T-helper 1 cell (primary cell): ENCODE measurements at places on chromosomes 4 and X.

GRCh38 chr4:7941111-7941964, 1.7 kb upstream of the AFAP1 start:
- DNase-seq: no peak

- no peak for DNase-seq
Observed at GRCh38 chr4:19791422-19792123, 460.1 kb upstream of the SLIT2 start.

DNA sequence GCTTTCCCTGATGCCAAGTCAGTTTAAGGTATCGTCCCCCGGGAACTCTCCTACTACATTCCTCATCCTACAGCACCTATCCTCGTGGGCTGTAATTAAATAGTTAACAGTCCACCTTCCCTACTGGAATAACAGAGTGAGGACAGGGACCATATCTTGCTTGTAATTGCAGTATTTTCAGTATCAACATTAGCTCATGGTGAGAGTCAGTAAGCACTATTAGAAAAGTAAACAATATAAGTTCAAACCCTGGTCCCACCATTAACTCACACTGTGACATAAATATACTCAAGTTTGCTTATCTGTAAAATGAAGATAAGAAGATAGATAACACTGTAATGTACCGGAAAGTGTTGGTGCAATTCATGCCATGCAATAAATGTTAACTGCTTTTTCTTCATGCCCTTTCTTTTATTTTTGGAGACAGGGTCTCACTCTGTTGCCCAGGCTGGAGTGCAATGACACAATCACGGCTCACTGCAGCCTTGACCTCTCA, 61.3 kb downstream of the SH3RF1 start:
- no peak for DNase-seq

DNA sequence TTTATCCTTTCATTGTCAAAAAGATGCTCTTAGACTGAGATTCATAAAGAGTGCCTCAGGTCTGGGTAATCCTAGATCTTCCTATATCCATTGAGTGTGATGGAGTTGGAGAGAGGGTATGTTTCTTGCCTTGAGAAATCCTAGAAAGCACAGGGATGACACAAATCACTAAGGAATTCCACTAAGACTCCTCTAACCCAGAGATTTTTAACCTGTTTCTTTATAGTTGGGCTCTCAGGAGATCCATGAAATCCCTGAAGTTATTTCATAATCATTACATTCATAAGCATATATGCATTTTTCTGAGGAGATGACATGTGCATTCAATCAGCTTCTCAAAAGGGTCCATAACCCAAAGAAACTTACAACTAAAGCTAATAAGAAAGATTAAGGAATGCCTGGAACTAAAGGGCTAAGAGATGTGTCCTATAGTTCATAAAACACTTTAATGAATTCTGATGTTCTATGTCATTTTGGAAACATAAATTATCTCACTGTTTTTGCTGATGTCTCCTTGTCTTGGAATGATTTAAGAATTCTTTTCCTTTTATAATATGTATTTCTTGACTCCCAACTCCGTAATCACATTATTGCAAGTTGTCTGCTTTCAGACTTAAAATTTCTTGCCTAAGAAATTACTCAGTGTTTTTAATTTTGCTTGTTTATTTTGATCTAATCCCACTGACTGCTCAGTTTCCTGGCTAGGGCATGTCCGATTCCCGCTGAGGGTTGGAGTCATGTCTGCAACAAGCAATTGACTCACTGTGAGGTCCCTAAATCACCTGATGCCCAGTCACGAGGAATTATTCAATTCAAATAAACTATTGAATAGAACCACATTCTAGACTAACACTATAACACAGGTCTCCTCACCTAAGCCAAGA, 2.8 kb upstream of the AMTN start:
- no peak for DNase-seq

GRCh38 chrX:56728752-56729151, 291 bp upstream of the NBDY start:
- DNase-seq: no peak

DNA sequence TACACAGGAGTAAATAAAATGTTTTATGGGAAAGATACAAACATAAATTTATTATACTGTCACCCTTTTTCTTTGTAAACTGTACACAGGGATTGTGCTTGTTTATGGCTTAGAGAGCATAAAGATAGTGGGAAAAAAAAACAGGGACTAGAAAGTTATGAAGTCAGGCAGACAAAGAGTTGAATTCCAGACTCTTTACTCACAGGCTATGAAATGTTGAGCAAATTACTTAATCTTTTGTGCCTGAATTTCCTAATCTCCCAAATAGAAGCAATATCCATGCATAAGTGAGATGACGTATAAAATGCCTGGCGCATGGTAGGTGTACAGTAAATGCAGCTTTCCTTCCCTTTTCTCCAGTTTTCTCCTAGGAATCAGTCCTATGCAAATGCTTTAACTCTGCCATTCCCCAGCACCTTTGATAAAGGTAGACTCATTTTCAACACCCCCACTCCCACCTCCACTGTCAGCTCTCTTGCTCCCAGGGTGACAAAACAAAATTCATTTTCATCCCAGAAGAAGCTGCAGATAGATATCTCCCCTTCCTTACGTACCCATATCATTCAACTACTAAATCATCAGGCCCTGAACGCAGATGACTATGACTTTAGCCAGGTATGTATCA, 44.5 kb upstream of the BTC start:
- DNase-seq: no peak

DNA sequence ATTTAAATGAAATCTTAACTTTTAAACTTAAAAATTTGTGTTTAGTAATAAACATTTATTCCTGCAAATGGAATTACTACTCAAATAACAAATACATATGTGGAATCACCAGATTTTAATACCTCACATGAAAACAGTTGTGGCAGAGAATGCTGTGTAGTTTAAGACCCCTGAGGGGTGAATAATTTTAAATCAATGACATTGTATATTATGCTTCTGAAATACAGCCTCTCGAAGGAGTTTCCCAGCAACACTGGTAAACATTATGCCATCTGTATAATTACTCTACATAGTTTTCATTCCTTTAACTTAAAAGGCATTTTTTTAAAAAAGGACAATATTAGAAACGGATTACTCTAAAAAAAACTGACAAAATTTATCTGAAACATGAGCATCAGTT, 2313.3 kb downstream of the ARAP2 start:
- no peak for DNase-seq

- DNase-seq: no peak
Observed at GRCh38 chr4:36330796-36331195, 49.4 kb downstream of the DTHD1 start.

- DNase-seq: no peak
Observed at GRCh38 chrX:10525381-10526120, 94.8 kb downstream of the MID1 start.

DNA sequence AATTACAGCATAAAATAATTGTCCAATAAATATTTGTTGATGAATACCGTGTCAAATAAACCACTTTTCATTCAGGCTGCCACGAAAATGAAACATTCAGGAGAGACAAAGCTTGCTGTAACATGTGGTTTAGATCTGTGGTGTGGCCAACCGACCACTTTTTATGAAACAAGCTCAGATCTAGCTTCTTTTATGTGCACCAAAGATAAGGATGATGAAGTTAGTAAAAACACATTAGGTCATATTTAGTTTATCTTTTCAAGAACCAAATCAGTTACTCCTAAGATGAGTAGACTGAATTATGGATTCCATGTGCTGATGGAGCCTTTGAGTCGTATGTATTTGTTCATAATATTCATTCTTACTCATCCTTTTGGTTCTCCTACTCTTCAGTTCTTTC, 35.8 kb downstream of the STOX2 start:
- DNase-seq: no peak

DNA sequence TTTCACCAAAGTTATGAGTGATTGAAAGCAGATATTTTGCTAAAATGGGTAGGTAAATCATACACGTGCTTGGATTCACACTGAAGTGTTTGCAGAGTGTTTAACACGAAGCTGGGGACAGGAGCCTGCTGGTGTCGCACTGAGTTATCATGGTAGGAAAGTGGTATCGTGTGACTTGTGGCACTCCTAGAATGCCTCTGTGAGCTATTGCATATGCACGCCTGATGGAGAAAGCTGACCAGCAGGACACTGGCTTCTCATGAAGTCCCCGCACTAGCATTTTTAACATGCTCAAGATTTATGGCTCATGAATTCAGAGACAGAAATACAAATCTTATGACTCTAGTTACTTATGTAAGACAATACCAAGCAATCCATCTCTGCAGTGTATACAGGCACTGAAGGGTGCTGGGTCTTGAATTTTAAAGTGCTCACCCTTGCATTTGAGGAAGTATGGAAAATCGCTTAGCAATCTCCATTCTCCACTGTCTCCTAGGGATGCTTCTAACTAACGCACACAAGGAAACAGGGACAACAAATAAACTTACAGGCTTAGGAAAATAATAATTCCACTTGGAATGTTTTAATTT, 19.8 kb downstream of the VCX3B start:
- DNase-seq: no peak

DNA sequence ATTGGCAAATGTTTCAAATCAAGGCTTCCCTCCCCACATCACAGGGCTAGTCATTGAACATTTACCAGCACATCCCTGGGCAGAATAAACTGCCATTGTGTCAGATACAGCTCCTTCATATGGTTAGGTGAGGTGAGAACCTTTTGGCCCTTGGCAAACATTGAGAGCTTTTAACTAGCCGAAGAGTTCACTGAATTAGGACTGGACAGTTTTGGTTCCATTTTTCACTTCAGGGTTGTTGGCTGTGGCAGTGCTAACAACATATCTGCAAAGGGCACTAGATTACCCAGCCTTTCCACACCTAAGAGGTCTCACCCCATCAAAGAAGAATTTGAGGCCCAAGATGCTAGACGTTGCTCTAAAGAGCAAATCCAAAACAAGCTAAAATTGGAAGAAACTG, 180.7 kb downstream of the GUCY2F start:
- DNase-seq: no peak

GRCh38 chrX:56233682-56234081, 1.5 kb downstream of the KLF8 start:
- no peak for DNase-seq

- DNase-seq: no peak
Observed at GRCh38 chr4:76365636-76366035, 55.3 kb downstream of the CCDC158 start.

- DNase-seq: peak; percentile 35
Observed at GRCh38 chr4:25180524-25181131, 20.4 kb upstream of the SEPSECS start.

GRCh38 chr4:6331018-6331417, 61.4 kb downstream of the WFS1 start:
- DNase-seq: no peak

DNA sequence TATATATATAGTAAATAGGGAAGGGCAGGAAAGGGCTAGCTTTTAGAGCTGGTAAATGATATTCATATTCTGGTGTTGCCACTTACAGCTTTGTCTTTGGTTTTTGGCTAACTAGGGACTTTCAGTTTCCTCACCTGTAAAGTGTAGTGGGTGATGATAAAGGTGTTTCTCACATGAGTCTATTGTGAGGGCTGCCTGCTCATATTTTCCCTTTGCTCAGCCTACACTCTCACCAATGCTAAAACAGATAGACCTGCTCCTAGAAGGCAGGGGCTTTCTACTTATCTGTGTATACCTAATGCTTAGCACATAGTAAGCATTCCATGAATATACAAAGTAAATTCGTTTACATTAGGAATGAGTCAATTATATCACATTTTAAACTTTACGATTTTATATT, 137.2 kb upstream of the HS3ST1 start:
- DNase-seq: no peak

DNA sequence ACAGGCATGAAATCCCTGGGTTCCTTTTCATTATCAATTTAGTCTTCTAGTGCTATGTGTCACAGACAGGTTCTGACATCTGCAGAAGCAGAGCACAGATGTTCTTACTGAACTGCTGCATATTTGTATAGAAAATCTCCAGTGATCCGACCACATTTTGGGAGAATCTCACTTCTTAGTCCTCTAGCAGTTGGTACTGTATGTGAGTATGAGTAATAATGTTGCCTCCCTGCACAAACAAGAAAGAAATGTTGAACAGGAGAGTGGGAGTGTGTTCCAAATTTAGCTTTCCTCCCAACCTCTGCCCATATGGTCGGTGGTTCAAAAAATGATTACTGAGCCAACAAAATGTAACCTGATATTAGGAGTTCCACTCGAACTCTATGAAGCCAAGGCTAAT, 165.3 kb upstream of the GPC4 start:
- no peak for DNase-seq

- DNase-seq: no peak
Observed at GRCh38 chr4:150385606-150386005, 196.3 kb upstream of the MAB21L2 start.

DNA sequence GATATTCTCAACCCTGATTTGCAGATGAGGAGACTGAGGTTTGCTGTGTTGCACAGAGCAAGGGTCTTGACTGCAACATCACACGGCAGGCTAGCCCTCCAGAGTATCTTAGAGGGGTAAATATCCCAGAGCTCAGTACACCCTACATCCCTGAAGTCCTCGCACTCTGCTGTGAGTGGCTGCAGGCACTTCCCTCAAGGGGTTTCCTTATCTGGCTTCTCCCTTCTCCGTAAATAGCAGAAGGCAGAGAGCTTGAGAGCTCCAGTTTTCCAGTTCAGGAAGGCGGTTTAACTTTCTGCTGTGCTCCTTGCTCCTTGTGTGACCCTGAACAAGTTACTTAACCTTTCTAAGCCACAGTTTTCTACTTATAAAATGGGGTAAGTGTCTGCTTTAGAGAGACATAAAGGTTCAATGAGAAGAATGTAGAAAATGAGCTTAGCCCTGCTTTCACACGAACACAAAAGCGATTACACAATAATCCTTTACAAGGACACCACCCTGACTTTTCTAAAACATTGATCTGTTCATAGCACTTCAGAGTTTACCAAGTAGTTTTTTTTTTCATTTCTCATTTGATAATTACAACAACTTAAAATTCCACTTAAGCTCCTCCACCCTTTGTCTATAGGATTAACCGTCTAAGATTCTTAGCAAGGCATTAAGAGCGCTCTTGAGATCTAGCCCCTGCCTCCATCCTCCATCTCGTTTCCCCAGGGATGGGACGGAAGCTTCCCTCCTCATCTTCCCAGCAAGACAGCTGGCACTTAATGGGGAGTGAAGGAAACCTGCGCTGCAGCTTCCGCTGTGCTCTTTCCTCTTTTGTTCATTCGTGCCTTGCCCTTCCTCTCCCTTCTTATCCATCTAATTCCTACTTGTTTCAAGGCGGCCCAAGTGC, 68.4 kb downstream of the TAPT1 start:
- no peak for DNase-seq

DNA sequence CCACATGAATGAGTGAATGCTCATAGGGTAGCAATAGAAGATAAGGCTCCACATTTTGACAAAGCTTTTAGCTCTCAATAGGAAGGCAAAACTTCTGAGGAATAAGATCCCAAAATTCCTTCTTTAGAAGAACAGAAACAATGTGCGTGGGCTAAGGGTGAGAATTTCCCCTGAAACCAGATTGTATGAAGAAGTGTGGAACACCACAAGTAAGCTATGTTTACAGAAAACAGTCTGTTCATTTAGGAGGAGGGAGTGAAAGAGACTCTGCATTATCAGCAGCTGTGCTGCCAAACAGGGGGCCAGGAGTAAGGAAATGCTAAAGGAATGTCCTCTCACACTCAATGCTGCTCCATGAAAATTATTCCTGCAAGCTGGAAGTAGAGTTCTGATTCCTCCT, 851.6 kb downstream of the CENPC start:
- no peak for DNase-seq

GRCh38 chrX:17025621-17026302, 79.3 kb downstream of the REPS2 start:
- no peak for DNase-seq
